Fibroblast of villous mesenchyme (primary cell): ENCODE measurements at places on chromosomes 12 and 14. TPM values are rescaled to one million over a fixed set of nuclear protein-coding genes. Genes with fewer than 3 reads are reported as not detected.

The GLIPR1L1 gene
- total RNA-seq, result not detected in 2 replicates

The KIF26A gene
- total RNA-seq, result under 0.01 TPM in 2 replicates

The KRT1 gene
- not detected in 2 replicates for total RNA-seq

The HAL gene
- total RNA-seq, result not detected in 2 replicates

The RPS6KA5 gene
- total RNA-seq, result 0.86 and 0.97 TPM in 2 replicates

The AJUBA gene
- total RNA-seq, result 105 and 131 TPM in 2 replicates

The ASCL1 gene
- not detected in 2 replicates for total RNA-seq

The TRHDE gene
- 20.9 and 33.7 TPM in 2 replicates for total RNA-seq

The EGLN3 gene
- total RNA-seq, result 0.64 and 0.86 TPM in 2 replicates

The CLEC9A gene
- not detected in 2 replicates for total RNA-seq

The SYNDIG1L gene
- total RNA-seq, result not detected in 2 replicates

The GLS2 gene
- under 0.01 TPM in 1 of 2 replicates, not detected in the other for total RNA-seq

The MPHOSPH9 gene
- 43.5 and 61.3 TPM in 2 replicates for total RNA-seq

The NKX2-1 gene
- not detected in 2 replicates for total RNA-seq

The ENDOU gene
- total RNA-seq, result not detected in 2 replicates

The KRT73 gene
- total RNA-seq, result not detected in 2 replicates

The PPP4R4 gene
- total RNA-seq, result under 0.01 and 0.43 TPM in 2 replicates

The CFAP73 gene
- not detected in 2 replicates for total RNA-seq

The GLT1D1 gene
- under 0.01 TPM in 1 of 2 replicates, not detected in the other for total RNA-seq

The PPM1H gene
- total RNA-seq, result 0.86 and 2.3 TPM in 2 replicates

The PHC1 gene
- total RNA-seq, result 13.2 and 13.8 TPM in 2 replicates

The SERPINA10 gene
- not detected in 2 replicates for total RNA-seq

The OAS2 gene
- total RNA-seq, result 2.3 and 5.6 TPM in 2 replicates

The OSBPL8 gene
- 135 and 148 TPM in 2 replicates for total RNA-seq

The LRRC10 gene
- not detected in 2 replicates for total RNA-seq

The LRFN5 gene
- total RNA-seq, result 0.97 and 1.7 TPM in 2 replicates

The OVCH1 gene
- under 0.01 TPM in 2 replicates for total RNA-seq

The SYT1 gene
- total RNA-seq, result 2.3 and 3.9 TPM in 2 replicates

The TBC1D30 gene
- total RNA-seq, result under 0.01 TPM in 2 replicates

The DIO3 gene
- not detected in 2 replicates for total RNA-seq

The ITGA5 gene
- 431 and 438 TPM in 2 replicates for total RNA-seq

The SOX5 gene
- total RNA-seq, result 13.8 and 16.8 TPM in 2 replicates

The NYNRIN gene
- total RNA-seq, result 11.6 and 15.5 TPM in 2 replicates

The AICDA gene
- not detected in 2 replicates for total RNA-seq

The BLTP3B gene
- total RNA-seq, result 46.1 and 51.8 TPM in 2 replicates

The TEX52 gene
- total RNA-seq, result not detected in 2 replicates

The EVL gene
- total RNA-seq, result 5.2 and 9.7 TPM in 2 replicates

The CD9 gene
- 120 and 209 TPM in 2 replicates for total RNA-seq

The E2F7 gene
- total RNA-seq, result 10.4 and 17.4 TPM in 2 replicates

The KLRC3 gene
- not detected in 2 replicates for total RNA-seq

The MFAP5 gene
- 0.86 and 4.8 TPM in 2 replicates for total RNA-seq

The ADAM20 gene
- 0.64 and 0.86 TPM in 2 replicates for total RNA-seq

The ASB8 gene
- total RNA-seq, result 23.7 and 27.4 TPM in 2 replicates

The PCK2 gene
- total RNA-seq, result 13.0 and 33.2 TPM in 2 replicates

The ISCU gene
- total RNA-seq, result 105 TPM in 2 replicates

The SYNE2 gene
- 13.4 and 15.8 TPM in 2 replicates for total RNA-seq

The CHST11 gene
- total RNA-seq, result 3.5 and 8.2 TPM in 2 replicates

The MMP17 gene
- 8.6 and 13.9 TPM in 2 replicates for total RNA-seq

The PPP1CC gene
- total RNA-seq, result 82.8 and 139 TPM in 2 replicates

The LIMA1 gene
- total RNA-seq, result 188 and 377 TPM in 2 replicates
